Activated CD4-positive, alpha-beta T cell treated with anti-CD3 and anti-CD28 coated beads for 36 hours (primary cell): ENCODE measurements at places on chromosomes 1 and 21. TPM values are rescaled to one million over a fixed set of nuclear protein-coding genes. Genes with fewer than 3 reads are reported as not detected.
A peak's percentile ranks its signal among the peaks of the same experiment; 100 is the strongest.

FAM43B gene
- not detected for total RNA-seq

COA6 gene
- 56.5 TPM for total RNA-seq

SLC1A7 gene
- not detected for total RNA-seq

ADAMTS4 gene
- total RNA-seq: 0.40 TPM

RIIAD1 gene
- not detected for total RNA-seq

NHLH1 gene
- 0.42 TPM for total RNA-seq

TMCC2 gene
- 10.5 TPM for total RNA-seq

EPHB2 gene
- not detected for total RNA-seq

CYP4B1 gene
- not detected for total RNA-seq

TFAP2E gene
- 0.58 TPM for total RNA-seq

UBR4 gene
- 117 TPM for total RNA-seq

YOD1 gene
- total RNA-seq: 5.3 TPM

DIO1 gene
- total RNA-seq: not detected

RNU1-2 gene
- 1,573 TPM for total RNA-seq

- DNase-seq: peak; percentile 39
Observed at GRCh38 chr1:40479156-40479555, 2.1 kb downstream of the ZFP69 start.

- DNase-seq: no peak
Observed at GRCh38 chr1:116144151-116144550, 33.0 kb downstream of the MAB21L3 start.

DNA sequence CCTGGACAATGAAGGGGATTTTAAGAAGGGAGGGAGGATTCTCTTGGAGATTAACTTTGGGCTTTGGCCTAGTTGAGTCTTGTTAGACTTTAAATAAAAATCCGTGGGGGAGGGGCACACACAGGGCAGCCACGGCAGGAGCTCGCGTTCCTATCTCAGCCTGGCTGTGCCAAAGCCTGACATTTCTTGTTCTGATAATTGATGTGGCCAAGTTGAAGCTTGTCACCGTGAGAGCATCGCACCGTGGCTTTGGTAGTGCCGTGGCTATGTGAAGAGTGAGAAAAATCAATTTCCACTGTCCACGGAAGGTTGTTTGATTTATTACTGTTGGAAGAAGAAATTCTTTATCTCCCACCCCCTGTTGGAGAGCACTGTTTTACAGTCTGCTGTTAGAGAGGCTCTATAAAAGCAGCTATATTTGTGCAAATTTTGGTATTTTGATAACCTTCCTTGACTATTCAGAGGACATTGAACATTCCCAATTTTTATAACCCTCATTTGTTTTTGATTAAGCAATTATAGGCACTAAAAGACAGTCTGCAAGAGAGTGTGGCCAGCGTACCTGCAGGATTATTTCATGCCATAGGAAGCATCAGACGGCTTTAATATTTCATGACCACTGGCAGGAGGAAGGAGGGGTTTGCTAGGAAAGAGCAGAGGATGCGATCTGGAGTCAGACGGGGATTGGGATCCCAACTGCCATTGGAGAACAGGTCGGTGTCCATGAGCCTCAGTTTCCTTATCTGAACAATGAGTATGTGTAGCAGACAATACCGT, 160.7 kb downstream of the KAZN start:
- no peak for DNase-seq

DNA sequence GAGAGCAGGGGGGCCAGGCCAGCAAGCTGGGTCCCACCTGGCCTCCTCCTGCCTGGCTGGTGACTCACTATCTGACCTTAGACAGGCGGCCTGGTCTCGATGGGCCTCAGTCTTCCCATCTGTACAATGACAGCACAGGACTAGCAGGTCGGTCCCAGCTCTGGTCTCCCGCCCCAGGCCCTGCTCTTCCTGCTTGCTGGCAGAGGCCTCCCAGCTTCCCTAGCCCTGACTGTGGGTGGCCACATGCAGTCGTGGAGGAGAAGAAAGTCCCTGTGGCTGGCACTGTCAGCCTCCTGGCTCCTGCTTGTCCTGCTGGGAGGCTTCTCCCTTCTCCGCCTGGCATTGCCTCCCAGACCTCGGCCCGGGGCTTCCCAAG, 817 bp downstream of the EXTL1 start:
- DNase-seq: no peak

DNA sequence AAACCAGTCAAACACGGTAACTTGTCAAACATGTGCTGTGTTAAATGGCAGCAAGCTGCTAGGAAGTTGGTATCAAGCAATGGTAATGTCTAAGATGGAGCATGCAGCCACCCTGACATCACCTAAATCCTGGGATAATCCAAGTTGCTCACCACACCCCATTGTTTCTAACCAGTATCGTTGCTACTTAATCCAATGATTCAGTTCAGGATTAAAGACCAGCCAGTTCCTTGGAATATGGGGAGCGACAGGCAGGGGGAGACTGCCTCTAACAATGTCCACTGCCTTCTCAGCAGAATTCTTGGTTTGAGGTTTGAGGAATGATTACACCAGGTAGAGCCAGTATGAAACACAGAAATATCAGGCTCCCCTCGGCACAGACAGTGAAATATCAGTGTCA, 122.1 kb upstream of the IFFO2 start:
- DNase-seq: no peak

GRCh38 chr1:156809711-156810366, 6.8 kb downstream of the SH2D2A start:
- DNase-seq: peak; percentile 2

GRCh38 chr1:108532730-108533129, 27.2 kb upstream of the EEIG2 start:
- no peak for DNase-seq

DNA sequence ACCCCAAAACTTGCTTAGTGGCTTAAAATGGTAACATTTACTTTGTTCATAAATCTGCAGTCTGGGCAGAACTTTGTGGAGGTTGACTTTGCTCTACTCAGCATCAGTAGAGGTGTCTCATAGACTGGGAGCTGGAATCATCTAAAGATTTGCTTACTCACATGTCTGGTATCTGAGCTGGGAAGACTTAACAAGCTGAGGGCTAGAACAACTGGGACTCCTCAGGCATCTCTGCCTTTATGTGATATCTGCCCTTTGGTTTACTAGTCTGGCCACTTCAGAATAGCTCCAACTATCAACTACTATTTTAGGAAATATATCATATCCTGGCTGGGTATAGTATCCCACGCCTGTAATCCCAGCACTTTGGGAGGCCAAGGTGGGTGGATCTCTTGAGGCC, 82.5 kb downstream of the C4BPA start:
- DNase-seq: no peak

DNA sequence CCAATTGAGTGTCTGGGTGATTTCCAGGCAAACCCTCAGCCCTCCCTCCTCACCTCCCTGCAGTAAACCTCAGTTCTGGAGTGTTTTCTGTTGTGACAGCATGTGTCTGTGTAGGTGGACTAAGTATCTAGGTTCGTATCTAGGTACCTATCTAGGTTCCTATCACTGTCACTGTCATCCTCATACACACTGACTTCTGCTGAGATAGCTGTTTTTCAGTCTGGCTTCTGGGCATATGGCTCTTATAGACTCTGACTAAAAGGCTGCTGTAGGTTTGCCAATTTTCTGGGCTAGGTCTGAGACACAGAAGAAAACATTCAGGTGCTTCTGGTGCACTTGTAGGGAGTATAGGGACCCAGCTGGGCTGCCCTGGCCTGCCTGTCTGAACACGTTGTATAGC, 8.1 kb upstream of the TRIM67 start:
- DNase-seq: no peak

DNA sequence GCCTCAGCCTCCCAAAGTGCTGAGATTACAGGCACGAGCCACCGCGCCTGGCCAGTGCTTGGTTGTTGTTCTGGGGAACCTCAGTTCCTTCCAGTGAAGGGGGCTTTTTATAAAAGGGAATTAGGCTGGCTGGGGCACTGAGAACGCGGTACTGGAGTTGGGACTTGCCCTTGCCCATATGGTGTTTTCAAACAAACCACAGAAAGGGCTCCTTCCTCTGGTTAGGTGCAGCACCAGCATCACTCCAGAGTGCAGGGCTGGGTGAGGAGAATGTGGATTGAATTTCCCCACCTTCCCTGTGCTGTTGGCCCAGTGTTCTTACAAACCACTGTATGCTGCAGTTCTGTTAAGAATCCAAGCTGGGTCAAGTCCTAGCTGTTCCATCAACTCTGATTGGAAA, 5.3 kb downstream of the MAN1C1 start:
- DNase-seq: no peak

DNA sequence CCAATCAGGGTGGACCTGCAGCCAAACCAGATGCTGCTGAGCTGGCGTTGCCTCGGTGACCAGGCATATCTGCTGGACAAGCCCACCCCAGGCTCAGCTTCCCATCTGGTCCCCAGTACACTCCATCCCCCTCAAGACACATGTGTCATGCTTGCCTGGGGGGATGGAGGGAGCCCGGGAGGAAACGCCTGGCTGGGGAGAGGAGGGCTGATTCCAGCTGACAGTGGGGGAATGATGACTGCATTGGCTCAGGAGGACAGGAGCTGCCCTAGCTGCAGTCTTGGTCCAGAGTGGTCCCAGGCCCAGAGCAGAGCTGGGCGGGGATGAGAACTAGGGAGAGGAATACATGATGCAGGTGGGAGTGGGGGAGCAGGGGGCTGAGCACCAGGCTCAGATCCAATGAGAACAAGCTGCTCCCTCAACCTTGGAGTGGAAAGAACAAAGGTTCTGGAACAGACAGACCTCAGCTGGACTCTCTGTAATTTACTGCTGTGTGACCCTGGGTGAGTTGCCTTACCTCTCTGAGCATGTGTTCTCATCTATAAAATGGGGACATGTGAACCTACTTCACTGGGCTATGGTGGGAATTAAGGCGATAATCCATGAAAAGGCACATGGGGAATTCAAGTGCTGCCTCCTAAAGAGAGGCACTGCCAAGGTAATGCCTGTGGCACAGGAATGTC, 23.1 kb upstream of the ECE1 start:
- no peak for DNase-seq

DNA sequence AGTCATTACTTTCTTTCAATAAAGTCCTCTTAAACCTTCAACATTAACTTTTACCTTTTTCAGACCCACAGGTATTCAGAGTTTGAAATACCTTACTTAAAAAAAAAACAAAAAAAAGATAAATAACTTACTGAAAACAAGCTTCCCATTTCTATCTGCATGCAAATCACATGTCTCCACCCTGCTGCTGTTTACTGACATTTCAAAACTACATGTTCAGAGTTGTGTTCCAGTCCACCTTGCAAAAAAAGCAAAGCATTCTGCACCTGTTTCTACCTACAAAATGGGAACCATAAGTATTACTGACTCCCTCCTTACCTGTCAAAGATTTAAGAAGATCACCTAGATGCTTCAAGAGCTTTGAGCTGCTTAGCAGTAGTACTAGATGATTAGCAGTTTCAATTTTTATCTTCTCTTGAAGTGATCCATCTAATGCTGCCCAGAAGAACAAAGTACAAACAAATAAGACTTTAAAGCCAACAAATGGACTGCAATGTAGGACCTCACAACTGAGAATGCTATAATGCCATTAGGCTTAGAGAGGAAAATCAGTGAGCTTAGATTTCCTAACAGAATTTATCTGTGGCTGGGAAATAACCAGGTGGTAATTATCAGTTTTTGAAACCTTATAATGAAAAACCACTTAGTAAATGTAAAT, 61.2 kb downstream of the ANKRD13C start:
- DNase-seq: no peak

GRCh38 chr1:25501235-25502058, 42.0 kb upstream of the LDLRAP1 start:
- peak; percentile 60 for DNase-seq

DNA sequence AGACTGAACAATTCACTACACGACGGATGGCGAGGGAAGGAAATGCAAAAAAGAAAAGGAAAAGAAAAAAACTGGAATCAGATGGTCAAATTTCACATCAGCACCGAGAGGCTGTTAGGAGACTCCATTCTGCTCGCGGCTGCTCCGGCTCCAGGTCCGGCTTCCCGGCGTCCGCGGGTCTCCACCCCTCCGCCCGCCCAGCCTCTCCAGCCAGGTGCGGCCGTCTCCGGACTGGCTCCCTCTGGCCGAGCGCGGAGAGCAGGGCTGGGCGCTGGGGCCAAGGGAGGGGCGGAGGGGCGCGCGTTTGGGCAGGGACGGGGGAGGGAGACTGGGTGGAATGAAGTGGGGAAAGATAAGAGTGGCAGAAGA, 332 bp downstream of the KCNJ6 start:
- DNase-seq: no peak

DNA sequence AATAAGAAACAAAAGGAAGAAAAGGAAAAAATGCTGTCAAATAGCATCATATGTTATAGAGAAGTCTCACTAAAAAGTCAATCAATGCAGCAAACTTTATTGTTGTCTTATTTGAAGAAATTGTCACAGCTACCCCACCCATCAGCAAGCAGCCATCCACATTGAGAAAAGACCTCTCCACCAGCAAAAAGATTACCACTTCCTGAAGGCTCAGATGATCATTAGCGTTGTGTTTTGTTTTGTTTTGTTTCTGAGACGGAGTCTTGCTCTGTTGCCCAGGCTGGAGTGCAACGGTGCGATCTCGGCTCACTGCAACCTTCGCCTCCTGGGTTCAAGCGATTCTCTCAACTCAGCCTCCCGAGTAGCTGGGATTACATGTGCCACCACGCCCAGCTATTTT, 29.0 kb downstream of the ATP2B4 start:
- DNase-seq: no peak

GRCh38 chr1:165829888-165830287, 2.5 kb downstream of the UCK2 start:
- DNase-seq: no peak

DNA sequence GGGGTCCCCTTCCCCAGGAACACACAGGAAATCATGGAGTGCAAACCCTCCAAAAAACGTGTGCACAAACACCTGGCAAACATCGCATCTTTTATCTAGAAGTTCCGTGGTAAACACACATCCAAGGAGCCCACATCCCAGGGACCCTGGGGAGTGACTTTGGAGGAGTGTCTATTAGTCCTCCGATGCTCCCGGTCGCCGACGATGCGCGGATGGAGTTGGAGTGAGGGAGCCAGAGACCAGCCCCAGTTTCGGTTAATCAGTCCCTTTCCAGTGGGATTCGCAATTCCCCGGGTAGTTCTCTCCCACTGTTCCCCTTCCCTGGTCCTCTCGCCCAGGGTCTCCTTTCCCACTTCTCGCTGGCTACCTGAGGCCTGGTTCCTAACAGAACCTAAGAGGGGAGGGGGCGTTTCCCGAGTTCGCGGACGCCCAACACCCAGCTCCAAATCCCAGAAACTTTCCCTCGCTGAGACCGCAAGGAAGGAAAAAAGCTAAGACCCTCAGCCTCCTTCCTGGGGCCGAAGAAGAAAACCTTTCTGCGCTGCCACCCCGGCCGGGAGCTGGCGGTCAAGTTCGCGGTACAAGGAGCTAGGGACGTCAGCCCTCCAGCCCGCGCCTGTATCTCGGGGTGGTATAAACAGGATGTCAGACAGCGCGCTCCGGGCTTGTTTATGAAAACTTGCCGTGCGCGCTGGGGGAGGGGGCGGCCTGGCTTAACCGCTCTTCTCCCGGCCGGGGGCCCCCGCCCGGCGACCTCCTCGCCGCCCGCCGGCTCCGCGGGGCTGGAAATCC, 787 bp downstream of the JAK1 start:
- DNase-seq: peak; percentile 83

- DNase-seq: no peak
Observed at GRCh38 chr1:201145816-201146215, 8.5 kb downstream of the TMEM9 start.
